Stimulated activated CD8-positive, alpha-beta memory T cell treated with anti-CD3 and anti-CD28 coated beads, Interleukin-2, amount 100 ng/mL, for 48 hours (primary cell): ENCODE measurements at places on chromosomes 11 and 22.

- DNase-seq = no peak
These were observed 20.3 kb downstream of the MB start for GRCh38 chr22:35596821-35597220.

GRCh38 chr11:48022445-48022844 is 42.1 kb downstream of the PTPRJ start:
- no peak for DNase-seq

DNA sequence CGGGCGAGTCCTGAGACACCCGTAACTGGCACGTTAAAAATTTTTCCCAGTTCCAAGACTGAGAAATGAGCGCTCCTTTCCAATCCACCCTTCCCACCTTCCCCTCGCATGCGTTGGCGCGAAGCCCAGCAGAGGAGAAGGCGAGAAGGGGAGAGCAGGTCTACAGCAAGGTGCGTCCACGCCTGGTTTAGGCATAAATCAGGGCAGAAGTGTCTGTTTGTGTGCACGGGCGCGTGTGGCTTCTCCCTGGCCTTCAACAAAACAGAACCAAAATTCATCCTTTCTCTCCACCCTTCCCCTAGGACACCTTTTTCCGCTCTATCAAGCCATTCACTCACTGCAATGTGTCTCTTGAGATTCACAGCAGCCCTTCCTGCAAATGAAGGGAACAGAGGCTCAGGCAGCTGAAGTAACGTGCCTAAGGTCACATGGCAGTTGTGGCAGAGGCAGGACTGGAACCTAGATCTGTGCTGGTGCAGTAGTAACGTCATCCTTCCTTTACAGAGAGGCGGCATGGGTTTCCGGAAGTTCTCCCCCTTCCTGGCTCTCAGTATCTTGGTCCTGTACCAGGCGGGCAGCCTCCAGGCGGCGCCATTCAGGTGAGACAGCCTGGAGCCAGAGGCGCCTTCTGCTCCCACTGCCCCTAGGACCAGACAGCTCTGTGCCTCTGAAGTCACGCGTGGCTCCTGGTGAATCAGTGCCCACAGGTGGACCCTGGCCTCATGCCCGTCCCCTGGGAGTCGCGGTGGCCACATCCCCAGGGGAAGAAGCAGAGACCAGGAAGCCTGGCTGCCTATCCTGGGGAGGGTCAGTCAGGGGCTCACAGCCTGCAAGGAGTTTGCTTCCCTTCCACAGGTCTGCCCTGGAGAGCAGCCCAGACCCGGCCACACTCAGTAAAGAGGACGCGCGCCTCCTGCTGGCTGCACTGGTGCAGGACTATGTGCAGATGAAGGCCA is 1.1 kb downstream of the CALCB start:
- peak; percentile 83 for DNase-seq

DNA sequence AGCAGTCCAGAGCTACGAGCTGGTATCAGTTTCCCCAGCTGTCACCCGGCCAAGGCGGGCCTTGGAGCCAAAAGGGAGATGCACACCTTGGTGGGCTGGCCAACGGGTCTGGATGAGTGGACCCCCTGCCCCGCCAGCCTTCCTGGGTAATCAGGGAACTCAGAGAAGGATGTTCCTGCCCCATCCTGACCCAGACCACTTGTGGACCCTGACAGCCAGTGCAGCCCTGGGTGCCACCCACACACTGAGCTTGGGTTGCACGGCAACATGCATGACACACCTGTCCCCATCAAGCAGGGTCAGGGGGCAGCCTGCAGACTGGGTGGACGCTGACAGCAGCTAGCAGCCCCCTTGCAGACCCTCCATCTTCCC is 8.6 kb downstream of the SLC25A1 start:
- DNase-seq = no peak

DNA sequence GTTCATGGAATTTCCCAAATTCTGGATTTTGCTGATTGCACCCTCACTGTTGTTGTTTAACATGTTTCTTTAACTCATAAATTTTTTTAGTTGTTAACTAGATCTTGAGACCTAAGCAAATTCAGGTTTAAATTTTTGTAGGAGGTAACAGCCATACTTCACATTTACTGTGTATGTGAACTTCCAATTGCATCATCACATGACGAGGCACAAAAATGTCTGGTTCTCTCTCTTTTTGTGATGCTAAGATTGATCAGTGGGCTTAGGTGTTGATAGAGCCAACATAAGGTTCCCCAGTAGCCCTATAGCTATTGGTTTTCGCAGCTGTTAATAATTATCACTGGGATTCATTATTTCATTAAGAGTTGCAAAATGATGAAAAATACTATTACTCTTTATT is 277.5 kb downstream of the TMEM135 start:
- DNase-seq = no peak

GRCh38 chr11:109791337-109791736 is 301.9 kb upstream of the ZC3H12C start:
- DNase-seq = no peak

DNA sequence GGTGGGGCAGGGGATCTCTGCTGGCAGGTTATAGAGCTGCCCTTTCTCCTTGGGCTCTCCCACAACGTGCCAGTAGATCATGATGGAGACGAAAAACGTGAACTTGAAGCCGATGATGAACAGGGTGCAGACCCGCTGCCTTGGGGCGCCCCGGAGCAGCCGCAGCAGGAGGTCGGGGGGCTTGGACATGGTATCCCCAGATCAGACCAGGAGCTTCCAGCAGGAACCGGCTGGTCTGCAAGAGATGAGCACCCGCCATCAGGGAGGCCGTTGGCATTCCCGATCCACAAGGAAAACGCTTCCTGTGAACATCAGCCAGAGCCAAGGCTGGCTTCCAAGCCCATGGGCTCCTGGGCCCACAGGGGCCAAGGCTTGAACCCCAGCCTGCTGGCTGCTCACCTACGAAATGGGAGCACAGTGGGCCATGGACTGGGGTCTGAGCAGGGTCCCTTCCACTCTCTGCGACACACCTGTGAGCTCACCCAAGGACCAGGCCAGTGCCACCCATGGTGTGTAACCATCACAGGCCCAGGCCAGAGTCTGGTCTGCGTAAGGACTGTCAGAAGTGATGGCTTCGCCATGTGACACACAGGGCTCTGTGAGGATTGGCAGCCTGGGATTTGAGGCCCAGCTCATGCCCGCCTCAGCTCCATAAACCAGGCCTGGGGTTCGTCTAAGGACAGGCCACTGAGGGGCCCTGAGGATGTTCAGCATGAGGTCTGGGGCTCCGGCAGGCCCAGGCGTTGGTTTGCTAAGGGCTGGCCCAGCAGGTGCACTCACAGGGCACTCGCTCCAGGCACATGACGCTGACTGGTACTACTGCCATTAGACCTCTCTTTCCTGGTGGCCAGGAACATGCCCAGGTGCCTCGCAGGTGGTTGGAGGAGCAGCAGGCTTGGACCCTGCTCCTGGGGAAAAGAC is 26.6 kb downstream of the A4GALT start:
- no peak for DNase-seq

GRCh38 chr11:18768472-18768901 is 23.1 kb downstream of the PTPN5 start:
- DNase-seq = no peak

DNA sequence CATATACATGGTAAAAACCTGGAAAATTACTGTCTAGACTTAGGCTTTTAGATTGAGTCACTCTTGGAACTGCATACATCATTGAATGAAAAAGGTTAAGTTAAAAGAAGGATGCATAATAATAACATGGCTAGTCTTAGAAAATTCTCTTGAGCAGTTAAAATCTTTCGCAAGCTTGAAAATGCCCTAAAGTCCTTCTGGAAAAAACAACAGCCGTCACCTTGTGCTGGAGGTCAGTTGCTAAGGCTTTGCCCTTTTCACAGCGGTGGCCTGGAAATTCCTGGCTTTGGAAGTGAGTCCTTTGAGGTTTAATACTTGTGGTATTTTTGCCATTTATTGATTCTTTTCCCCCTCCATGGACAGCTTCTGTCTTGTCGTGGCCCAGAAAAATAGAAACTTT is 17.4 kb upstream of the FBLN1 start:
- no peak for DNase-seq

- no peak for DNase-seq
These were observed 69.5 kb upstream of the SORL1-AS1 start for GRCh38 chr11:121522043-121522941.

DNA sequence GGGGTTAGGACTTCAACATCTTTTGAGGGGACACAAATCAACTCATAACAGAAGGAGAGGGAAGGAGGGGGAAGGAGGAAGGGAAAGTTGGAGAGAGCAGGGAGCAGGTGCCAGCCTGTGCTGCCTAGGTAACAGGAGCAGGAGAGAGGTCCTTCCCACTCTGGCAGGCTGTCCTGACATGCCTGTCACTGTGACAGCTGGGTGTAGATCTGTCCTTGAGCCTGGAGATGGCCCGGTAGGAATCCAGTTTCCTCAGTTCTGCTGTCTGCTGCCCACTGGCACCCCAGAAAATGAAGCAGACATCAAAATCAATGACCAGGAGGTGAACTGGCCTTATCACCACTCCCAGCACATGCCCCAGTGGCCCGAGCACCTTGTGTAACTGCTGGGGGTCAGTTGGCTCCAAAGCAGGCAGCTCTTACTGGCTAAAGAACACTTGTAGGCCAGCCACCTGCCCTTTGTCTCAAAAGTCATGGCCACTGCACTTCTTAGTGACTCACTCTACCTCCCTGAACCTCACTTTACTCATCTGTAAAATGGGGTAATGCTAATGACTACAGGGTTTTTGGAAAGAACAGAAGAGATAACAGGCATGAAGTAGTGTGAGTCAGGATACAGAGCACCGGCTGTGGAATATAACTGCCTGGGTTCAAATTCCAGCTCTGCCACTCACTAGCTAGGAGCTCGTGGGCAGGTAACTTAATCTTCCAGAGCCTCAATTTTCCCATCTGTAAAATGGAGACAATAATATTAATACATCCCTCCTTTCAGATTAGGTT is 8.0 kb upstream of the TSPAN18 start:
- DNase-seq = no peak

DNA sequence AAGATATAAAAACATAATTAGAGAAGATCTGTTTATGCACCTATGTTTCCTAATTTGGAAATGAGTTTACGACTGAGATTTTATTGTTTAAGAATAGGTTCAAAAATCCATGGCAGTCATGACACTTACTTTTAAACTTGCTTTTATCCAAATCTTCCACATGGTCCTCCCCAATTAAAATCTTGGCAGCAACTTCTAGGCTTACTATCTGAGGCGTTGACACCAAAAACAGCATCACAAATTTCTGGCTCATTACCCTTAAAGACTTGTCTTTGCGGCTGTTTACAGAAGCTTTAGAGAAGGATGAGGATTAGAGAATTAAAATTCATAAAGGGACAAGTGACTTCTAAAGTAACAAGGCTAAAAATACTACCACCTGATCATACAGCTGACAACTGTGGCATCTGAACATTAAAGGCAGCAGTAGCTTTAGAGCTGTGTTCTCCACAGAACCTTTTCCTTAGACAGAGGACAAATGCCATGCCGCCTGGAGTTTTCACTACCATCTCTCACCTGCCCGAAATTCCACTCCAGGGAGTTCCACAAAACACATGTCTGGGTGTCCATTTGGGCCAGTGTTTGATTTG is 6.4 kb downstream of the E2F8 start:
- DNase-seq = no peak

GRCh38 chr11:4071914-4072313 is 22.7 kb upstream of the RRM1 start:
- DNase-seq = no peak

DNA sequence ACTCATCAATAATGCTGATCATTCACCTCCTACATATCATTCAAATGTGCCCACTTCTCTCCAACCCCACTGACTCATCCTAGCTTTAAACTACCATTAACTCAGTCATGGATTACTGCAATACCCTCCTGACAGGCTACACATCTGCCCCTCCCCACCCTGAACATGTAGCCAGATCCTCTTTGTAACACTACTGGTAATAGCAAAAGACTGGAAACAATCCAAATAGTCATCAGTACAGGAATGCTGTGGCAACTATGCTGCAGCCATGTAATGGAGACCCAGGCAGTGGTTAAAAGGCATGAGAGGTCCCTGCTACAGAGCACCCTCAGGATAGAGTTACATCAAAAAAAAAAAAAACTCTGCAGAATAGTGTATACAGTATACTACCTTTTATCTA is 16.6 kb downstream of the SLC43A3 start:
- DNase-seq = no peak

DNA sequence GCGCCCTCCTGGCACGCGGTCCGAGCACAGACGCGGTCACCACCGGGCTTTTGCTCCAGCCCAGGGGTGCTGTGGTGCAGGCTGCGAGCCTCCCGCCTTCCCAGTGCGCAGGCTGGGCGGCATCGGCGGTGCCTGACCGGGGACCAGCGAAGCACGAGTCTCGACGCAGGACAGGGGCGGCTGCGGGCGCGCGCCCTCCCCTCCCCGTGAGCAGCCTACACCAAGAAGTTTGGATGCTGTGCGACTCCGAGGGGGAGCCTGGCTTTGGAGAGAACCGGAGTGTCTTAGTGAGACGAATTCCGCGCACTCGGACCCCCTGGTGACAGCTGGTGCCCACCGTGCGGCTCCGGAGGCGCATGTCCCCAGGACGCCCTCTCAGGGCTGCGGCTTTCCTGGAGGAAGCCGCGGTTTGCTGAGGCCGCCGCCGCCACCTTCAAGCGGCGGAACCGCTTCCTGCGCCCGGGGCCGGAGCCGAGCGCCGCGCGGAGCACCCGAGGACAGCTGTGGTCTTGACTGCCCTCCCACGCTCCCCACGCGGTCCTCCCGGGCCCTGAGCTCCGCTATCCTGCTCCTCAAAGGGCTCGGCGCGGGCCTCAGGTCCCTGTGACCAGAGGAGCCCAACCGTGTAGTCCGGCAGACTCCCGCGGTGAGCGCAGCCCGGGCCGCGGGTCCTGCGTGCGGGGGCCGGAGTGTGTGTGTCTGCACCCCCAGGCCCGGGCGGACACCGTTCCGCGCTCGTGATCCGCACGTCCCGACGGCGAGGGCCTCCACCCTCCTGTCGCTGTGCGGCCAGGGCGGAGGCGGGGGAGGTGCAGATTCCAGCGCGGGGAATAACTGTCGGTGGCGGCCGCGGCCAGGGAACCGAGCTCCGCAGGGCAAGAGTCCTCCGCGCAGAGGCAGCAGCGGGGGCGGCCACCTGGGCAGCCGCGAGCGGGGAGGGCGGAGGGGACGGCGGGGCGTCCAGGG is 1.7 kb downstream of the FGF3 start:
- DNase-seq = no peak
